Activated gamma-delta T cell (primary cell): ENCODE measurements at places on chromosomes 11 and 22.

DNA sequence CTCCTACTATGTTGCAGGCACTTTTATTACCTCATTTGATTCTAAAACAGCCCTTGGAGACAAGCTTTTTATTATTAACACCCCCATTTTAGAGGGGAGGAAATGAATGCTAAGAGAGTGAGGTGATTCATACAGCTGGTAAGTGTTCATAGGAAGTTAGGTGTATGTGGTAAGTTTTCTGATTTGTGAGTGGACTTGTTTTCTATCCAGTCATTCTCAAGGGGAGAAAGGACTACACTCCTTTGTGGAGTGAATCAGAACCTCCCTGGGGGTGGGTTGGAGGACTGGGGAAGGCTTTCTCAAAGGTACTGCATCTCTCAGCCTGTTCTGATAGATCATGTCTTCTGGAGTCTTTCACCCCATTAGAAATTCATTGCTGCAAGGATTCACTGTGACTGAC lies 23.5 kb downstream of the PKNOX2 start:
- DNase-seq, result no peak

DNA sequence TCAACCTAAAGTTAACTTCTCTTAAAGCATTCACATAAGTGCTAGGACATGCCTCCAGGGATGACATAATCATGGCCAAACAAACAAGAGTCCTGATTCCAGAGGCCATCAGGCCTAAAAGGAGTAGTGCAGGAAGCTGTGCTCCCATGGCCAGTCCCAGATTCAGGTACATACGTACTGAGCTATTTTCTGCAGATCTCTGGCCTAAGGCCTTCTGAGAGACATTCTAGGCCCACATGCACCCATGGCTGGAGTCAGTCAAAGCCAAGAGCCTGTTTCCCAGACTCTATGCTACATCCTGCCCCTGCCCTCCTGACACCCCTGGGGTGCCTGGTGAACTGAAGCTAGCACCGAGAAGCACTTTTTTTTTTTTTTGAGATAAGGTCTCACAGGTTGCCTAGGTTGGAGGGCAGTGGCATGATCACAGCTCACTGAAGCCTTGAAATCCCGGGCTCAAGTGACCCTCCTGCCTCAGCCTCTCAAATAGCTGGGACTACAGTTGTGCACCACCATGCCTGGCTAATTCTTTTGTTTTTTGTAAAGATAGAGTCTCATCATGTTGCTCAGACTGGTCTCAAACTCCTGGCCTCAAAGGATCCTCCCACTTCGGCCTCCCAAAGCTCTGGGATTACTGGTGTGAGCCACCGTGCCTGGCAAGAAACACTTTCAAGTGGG lies 553 bp downstream of the CD3D start:
- DNase-seq, result no peak

GRCh38 chr22:19604711-19605268 lies 80.6 kb upstream of the CLDN5 start:
- no peak for DNase-seq

- no peak for DNase-seq
Observed at GRCh38 chr22:50488006-50488677, 1.5 kb downstream of the MIOX start.

DNA sequence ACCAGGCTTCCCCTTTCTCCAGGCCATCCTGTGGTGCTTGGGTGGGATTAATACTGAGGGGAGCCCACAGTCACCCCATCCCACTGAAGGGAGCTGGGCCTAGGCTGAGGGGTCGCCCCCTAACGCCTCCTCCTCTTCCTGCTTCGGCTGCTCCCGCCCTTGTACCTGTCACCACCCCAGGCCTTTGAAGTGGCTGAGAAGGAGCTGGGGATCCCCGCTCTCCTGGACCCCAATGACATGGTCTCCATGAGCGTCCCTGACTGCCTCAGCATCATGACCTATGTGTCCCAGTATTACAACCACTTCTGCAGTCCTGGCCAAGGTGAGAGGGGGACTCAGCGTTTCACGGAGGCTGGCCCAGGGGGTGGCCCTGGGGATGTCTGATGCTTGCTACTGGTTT lies 6.1 kb downstream of the MICALL1 start:
- no peak for DNase-seq

GRCh38 chr11:105868762-105869285 lies 153.2 kb downstream of the MSANTD4 start:
- DNase-seq, result no peak

- no peak for DNase-seq
Observed at GRCh38 chr11:109697140-109697843, 275.3 kb downstream of the C11orf87 start.
